Mesothelial cell of epicardium (in vitro differentiated cells): ENCODE measurements at places on chromosomes 5 and 9.

- DNase-seq = no peak
Observed at GRCh38 chr5:179829732-179830435, 9.2 kb downstream of the SQSTM1 start.

GRCh38 chr9:99859243-99859980, 37.7 kb downstream of the NR4A3 start:
- DNase-seq = no peak

DNA sequence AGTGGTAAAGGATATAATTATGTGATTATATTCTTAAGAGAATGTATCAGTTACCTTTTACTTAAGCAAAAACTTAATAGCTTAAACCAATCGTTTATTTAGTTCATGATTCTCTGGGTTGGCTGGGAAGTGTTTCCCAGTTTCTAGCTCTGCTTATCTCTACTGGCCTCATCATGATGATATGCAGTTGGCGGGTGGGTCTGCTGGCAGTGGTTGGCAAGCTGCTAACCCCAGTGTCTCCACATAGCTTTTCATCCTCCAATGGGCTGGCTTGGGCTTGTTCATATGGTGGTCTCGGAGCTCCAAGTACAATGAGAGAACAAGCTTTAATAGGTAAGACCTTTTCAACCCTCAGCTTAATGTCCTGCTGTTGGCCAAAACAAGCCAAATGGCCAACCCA, 43.8 kb downstream of the ABLIM3 start:
- no peak for DNase-seq

DNA sequence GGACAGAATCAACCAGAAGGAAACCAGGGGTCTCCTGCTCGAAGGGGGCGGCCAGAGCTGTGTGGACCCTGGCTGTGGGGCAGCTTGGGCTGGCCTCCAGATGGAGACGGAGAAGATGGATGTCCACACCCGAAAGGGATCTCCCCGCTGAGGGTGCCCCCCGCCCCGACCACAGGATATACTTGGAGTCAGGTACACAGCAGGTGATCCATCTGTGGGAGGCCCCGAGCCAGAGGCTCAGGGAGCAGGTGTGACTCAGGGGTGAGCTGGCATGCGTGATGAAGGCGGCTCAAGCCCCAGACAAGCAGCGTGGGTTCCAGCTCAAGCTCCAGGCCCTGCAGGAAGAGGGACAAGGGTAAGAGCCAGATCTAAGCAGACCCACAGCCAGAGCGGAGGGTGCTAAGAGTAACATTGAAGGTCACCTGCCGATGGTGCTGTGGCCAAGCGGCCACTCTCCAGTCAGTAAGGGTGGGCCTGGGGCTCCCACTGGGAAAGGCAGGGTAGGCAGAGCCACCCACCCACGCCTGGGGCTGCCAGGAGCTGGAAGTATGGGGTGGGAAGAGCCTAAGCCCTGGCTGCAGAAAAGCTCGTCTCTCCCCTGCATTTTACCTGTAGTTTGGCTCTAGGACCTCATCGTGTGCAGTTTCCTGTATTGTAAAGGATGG, 30.6 kb upstream of the MVB12B start:
- DNase-seq = no peak

- peak; percentile 93 for DNase-seq
Observed at GRCh38 chr5:66595756-66596635, at the start of gene MAST4. MAST4 (plus strand) TSS chr5:66596393; CDS start chr5:66596656, 263 bp downstream.
